T-helper 1 cell (primary cell): ENCODE measurements at places on chromosomes 16 and 17.

GRCh38 chr17:52756746-52757145 is 598.2 kb upstream of the CA10 start:
- DNase-seq = no peak

GRCh38 chr17:73795730-73796129 is 151.5 kb upstream of the SDK2 start:
- DNase-seq = no peak

DNA sequence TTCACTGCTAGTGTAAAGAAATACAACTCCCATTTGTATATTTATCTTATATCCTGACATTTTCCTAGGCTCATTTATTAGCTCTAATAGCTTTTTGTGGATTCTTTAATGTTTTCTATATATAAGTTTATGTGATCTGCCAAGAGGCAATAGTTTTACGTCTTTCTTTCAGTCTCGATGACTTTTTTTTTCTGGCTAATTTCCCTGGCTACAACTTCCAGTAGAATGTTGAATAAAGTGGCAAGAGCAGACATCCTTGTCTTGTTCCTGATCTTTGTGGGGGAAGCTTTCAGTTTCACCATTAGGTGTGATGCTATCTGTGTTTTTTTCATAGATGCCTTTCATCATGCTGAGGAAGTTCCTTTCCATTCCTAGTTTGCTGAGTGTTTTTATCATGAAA is 43.9 kb upstream of the ABCA3 start:
- DNase-seq = no peak

DNA sequence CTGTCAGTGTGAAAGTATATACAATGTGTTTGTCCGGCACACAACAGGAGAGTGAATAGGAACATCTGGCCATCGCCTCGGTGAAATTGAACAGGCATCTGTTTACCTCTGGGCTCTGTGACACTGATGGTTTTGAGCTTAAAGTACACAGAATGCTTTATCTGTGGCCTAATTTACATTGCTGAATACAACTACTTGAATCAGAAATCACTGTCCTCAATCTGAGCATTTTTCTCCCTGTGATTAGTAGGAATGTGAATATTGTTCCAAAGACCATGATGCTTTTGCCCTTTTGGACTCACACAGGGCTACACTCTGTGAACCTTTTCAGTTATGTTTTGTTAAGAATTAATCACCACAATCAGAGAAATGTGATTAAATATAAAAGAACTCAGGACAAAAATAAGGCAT is 323.0 kb upstream of the TBX2 start:
- DNase-seq = no peak

DNA sequence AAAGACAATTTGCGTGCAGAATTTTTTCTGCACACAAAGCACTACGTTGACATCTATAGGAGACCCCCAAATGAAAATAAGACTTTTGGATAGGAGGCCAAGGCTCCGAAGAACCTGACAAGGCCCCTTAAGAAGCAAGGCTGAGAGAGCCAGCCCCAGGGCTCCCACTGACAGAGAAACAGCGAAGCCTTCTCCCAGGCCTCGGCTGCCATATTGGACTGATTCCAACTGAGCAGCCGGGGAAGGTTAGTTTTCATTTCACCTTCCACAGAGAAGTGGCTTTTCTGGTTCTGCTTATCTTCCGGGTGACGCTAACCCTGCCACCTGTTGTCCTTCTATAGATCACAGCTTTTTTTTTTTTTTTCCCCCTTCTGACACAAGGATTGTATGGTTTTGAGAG is 356.7 kb downstream of the SOX9 start:
- no peak for DNase-seq

- DNase-seq = peak; percentile 92
These were observed at the start of gene CDH15 for GRCh38 chr16:89171216-89172170. CDH15 (plus strand) TSS chr16:89171748; CDS start chr16:89171832, 84 bp downstream.

DNA sequence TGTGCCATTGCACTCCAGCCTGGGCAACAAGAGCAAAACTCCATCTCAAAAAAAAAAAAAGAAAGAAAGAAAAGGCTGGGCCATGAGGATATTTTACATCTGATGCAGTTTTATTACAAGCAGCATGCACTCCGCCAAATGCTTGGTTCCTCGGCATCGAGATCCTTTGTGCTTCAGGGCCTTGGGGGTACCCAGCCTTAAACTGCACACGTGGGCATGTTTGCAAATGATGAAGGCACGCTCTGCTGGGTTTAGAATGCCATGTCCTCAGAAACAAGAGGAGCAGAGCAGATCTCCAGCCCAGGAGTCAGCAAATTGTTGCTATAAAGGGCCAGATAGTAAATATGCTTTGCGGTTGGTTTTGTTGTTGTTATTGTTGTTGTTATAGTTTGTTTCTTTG is 153.2 kb downstream of the KATNIP start:
- DNase-seq = no peak

GRCh38 chr17:72518753-72519597 is 398.2 kb downstream of the SOX9 start:
- no peak for DNase-seq

- DNase-seq = no peak
These were observed 22.9 kb downstream of the PIGL start for GRCh38 chr17:16239931-16240330.
